Activated CD8-positive, alpha-beta memory T cell treated with anti-CD3 and anti-CD28 coated beads for 48 hours (primary cell): ENCODE measurements at places on chromosomes 12 and 14.

GRCh38 chr12:38159092-38159551 is 157.5 kb upstream of the ALG10B start:
- DNase-seq: no peak

DNA sequence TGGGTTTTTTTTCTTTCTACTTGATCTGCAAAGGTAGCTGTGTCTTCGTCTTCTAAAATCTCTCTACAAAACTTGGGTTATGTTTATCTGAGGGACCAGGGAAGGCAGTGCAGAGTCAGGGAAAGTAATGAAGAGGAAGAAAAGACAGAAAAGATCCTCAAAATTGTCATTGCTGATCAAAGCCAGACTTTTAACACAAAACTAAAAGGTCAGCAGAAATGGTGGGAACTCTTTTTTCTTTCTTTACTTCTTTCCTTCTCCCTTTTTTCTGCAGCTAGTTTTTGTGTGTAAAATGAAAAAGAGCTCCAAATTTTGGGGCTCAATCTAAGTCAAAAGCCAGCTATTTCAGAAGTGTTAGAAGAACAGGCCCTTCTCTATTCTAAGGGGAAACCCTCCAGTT is 11.9 kb downstream of the DPF3 start:
- no peak for DNase-seq

GRCh38 chr12:58584880-58585279 is 335.4 kb downstream of the LRIG3 start:
- no peak for DNase-seq

GRCh38 chr14:94613720-94614644 is 1.8 kb downstream of the SERPINA3 start:
- no peak for DNase-seq

GRCh38 chr14:64974563-64974962 is 2.4 kb upstream of the RAB15 start:
- DNase-seq: no peak

GRCh38 chr12:6292606-6293005 is 17.9 kb upstream of the PLEKHG6 start:
- DNase-seq: no peak

DNA sequence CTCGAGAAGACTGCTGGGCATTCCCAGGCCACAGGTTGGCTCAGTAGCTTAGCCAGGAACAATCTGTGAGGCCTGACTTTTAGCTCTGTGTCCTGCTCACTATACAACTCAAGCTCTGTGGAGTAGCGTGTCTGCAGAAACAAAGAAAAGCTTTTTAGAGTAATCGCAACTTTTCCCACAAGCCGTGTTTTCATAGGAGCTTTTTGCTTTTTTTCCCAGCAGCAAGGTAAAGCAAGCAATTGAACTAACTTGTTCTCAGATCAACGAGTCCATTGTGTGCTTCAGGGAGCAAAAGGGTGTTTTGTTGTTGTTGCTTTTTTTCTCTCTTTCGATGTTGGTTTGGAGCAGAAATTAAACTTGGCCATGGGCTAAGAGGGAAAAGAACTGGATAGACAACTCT is 97.3 kb upstream of the BCL2L14 start:
- DNase-seq: no peak

GRCh38 chr14:31898838-31899528 is 178.1 kb upstream of the ARHGAP5 start:
- no peak for DNase-seq

DNA sequence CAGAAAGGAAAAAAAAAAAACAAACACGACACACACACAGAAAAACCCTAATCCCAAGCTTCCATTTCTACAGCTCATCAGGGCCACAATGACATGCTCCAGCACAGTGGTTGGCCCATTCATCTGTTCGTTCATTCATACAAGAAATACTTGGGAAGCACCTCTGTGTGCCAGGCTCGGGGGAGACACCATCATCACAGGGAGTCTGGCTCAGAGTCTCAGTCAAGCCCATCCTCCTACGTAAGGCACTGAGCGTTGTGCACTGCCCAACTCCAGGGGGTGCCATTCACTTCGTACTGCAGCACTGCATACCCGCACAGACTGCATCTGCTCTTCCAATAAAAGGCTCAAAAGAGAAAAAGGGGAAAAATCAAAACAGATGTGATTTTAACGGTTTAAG is 15.3 kb downstream of the VPS37B start:
- DNase-seq: no peak

- no peak for DNase-seq
Measured at GRCh38 chr12:16939871-16940306, 333.9 kb upstream of the LMO3 start.

GRCh38 chr14:59297071-59297776 is 108.8 kb downstream of the DAAM1 start:
- no peak for DNase-seq
